AG20443 (cell line): ENCODE measurements at places on chromosomes 6 and 20.
A peak's percentile ranks its signal among the peaks of the same experiment; 100 is the strongest.

DNA sequence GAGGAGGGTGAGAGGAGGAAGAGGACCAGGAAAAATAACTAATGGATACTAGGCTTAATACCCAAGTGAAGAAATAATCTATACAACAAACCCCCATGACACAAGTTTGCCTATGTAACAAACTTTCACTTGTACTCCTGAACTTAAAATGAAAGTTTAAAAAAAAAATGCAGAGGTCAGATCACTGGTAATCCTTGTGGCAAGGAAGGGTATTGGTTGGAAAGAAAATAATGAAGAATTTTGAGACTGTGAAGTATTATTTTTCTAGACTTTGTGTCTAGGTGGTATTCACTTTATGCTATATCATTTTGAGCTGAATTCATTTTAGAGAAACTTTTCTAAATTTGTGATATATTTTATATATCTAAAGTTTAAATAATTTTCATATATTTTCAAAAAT lies 547.5 kb downstream of the MMUT start:
- no peak for DNase-seq

- DNase-seq: no peak
Measured at GRCh38 chr6:98925831-98926230, 21.9 kb downstream of the FBXL4 start.

DNA sequence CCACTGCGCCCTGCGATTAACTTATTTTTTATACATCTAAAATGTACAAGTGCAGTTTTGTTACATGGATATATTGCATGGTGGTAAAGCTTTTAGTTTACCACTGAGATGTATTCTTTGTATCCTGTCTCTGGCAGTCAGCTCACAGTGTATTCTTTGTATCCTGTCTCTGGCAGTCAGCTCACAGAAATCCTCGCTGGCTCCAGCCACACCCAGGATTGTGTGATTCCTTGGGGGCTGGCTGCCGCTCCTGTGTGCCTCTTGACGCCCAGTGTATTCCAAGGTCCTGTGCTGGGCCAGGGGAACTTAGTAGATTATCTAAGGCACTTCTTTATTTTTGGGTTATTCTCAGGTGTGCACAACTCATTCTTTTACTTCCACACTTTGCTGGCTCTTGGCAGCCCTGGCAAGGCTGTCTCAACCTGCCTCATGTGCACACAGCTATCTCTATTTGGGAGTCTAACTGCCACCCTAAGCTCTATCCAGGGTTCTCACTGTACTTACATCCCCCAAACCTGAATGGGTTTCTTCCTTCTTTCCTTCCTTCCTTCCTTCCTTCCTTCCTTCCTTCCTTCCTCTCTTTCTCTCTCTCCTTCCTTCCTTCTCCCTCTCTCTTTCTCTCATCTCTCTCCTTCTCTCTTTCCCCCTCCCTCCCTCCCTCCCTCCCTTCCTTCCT lies 12.4 kb upstream of the RNF24 start:
- DNase-seq: no peak

GRCh38 chr20:6637160-6637579 lies 130.3 kb upstream of the BMP2 start:
- no peak for DNase-seq

DNA sequence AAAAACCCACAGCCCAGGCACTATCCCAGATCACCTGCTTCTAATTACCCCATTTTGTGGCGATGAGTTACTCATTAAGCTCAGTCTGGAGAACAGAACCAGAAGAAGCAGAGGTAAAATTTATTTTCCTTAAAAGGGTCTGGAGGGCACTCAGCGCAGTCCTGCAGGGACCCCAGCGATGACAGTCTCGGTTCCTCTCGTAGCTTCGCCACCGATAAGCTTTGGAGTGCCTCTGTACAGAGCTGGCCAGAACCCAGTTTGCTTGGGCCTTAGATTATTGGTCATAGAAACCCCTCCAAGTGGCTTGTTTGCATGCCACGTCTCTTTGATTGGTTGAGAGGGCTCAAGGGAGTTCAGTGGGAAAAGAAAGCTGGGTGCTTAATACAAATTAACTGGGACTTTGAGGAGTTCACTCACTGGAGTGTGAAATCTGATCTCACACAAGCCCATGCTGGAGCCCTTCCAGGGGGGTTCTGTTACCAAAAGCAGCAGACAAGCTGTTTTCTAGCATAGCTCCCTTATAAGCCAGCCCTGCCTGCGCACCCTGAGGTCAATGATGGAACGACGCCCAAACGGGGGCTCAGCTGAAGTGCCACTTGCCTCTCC lies 158.5 kb upstream of the ARID1B start:
- DNase-seq: no peak

DNA sequence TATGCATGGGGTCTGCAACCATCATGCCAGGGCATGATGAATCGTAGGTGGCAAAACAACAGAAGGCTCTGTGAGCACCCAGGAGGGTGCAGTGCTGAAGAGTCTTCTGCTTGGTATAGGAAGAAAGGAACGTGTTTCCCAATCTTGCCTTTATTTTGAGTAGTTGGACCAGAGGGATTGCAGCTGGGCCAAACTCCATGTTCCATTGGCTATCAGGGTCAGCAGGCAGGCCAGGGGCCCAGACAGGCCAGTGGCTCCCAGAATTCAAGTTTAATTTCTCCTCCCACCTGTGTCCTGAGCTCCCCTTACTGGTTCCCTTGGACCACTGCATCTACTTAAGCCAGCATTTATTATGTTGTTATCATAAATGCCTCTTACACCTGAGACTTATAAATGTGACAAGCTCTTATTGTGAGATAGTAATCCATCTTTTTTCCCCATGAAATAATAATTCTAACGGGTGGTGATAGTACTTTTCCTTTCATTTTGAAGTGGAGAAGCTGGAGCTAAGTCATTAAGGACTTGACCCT lies 918 bp upstream of the TRIM38 start:
- no peak for DNase-seq

DNA sequence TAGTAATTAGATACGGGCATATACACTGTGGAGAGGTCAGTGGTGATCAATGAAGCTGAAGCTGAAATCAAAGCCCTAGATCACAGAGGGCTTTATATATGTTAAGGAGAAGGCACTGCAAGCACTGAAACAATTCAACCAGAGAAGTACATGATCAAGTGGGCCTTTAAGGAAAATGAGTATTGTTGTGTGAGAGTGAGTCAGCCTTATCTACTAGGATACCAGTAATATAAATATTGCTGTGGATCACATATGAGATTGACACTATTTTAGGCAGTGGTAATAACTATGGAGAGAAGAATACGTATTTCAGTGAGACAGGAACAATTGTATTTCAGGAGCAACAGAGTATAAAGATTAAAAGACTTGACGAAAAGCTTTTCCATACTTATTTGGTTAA lies 1172.2 kb upstream of the GJE1 start:
- DNase-seq: no peak

- no peak for DNase-seq
Measured at GRCh38 chr20:29299811-29300578, 1957.5 kb upstream of the DEFB115 start.

DNA sequence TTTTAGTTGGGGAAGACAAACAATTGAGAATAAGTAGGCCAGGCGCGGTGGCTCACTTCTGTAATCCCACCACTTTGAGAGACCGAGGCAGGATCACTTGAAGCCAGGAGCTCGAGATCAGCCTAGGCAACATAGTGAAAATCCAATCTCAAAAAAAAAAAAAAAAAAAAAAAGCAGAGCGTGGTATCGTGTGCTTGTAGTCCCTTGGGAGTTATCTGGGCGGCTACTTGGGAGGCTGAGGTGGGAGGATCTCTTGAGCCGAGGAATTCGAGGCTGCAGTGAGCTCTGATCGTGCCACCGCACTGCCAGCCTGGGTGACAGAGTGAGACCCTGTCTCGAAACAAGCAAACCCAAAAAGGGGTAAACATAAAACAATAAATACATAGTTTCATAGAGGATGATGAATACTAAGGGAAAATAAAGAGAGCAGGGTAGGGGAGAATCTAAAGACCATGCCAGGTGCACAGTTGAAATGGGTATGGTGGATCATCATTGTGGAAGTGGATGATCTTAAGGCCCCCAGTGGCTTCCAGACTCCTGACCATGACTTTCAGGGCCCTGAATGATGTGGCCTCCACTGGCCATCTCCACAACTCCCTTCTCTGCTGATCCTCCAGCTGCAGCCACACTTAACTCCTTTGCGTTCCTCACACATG lies 947 bp downstream of the POFUT1 start:
- DNase-seq: no peak

- no peak for DNase-seq
Measured at GRCh38 chr6:24949020-24949569, 13.3 kb upstream of the RIPOR2 start.

DNA sequence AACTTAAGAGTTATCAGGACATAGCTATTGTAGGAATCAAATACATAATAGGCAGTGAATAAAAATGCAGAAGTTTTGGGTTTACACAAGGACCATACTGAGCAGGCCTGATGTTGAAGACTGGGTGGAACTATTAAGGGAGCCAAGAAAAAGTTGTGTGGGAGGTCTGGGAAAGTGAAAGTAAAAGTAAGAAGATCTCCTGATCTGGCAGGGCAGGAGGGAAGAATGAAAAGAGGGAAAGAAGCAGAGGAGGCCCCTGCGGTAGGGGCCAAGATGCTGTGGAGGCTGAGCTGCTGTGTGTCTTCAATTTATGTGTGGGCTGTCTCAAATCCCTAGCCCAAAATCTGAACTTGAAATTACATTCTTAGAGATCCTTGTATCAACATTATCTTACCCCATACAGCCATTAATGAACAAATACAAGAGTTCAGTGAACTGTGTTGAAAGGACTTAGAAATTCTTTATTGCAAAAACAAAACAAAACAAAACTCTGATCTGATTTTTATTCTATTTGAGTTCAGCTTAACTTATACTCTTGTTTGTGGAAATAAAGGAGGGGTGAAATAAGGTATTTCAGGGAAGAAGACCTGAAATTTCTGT lies 1183.8 kb downstream of the HACE1 start:
- peak; percentile 2 for DNase-seq

DNA sequence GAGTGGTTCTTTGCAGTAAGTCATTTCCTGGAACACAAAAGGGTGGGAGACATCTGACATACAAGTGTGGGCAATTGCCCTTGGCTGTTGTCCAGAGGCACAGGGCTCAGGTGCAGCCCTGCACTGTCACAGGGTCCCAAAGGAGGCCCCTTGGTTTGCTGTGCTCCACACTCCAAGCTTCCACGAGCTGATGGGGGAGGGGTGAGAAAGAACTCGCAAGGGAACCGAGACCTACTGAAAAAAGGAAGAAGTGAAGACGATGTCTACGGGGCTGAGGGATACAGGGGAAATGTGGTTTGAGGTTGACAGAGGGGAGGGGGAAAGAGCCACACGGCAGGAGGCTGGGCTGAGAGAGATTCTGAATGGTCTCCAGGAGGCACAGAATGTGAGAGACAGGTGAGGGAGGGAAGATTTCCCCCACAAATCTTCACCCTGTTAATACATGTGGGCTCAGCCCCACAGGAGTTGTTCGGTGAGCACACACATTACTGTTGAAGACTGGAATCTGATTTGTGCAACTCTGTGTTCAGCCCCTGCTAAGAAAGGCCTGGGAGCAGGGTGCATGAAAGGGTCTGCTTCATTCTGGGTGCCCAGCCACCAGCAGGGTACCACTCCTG lies 123.4 kb downstream of the LY86 start:
- DNase-seq: no peak

DNA sequence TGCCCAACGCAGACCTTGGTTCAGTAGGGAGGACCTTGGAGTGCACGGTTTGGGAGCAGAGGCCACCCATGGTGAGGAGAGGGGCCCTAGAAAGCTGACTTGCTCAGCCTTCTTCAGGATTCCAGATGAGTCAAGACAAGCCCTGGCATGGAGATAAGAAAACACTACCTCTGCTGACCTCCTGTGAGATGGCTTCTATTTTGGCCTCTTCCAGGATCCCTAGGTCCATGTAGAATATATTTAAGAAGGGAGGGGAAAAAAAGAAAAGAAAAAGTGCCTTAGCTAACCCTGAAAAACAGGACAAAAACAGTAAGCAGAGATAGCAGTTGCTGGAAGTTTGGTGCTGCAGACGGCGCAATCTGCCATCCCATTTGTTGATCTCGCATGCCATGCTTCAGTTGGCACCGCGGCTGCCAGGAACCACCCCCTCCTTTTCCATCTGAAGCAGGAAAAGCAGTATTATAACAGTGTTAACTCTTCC lies 100.0 kb downstream of the ARMC2 start:
- DNase-seq: no peak

- DNase-seq: no peak
Measured at GRCh38 chr6:35258336-35258735, 1.2 kb upstream of the ZNF76 start.
